Inflammatory macrophage (primary cell): ENCODE measurements at places on chromosomes 5 and 9.

GRCh38 chr9:16293610-16294009 is 576.9 kb downstream of the BNC2 start:
- no peak for DNase-seq

- no peak for DNase-seq
Observed at GRCh38 chr5:5950658-5951057, 427.7 kb downstream of the MED10 start.

DNA sequence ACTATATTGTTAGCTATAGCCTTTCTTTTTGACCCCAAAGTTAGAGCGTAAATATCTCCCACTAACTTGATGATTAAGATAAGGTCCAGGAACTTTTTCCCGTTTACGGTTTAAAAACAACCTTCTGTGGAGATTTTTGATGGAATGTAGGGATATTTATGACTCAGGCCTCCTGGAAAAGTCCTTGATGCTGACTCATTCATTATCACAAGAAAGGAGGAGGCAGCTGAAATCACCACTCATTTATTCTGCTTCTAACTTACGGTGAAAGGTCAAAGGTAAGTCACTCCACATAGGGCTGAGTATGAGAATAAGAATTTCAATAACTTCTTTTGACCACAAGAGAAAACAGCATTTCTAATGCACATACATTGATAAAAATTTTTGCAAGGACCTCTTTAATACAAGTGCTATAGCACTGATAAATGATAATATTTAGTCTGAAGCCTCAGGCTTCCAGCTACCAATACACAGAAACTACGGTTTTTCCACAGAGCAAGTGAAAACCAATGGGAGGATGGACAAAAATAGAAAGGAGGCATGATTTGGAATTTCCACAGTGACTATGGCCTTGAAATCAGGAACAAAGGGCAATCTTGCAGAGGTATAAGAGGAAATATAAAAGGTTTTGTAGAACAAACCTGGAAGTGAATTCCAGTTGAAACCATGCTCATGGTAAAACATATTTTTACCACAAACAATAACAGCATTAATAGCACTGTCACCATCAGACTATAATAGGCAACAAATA is 146.5 kb downstream of the PPP2R2B start:
- no peak for DNase-seq

DNA sequence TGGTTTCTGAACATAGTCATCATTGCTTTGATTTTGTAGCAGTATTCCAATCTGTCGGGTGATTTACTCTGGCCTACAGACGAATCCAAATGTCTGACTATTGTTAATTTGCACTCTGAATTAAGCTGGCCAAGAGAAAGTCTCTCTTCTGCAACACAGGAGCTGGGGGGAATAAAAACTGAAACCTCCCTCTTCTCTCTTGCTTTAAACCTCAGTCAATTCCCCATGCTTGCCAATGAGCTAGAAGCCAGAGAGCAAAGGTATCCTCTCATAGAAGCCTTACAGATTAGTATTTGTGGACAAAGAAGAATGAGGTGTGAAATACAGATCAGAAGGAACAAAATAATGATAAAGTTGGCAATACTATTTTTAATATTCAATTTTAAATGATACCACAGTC is 353.9 kb upstream of the CDH10 start:
- no peak for DNase-seq

- no peak for DNase-seq
Observed at GRCh38 chr9:28801144-28801799, 1228.0 kb upstream of the C9orf72 start.
